ENCODE measurements at places on chromosomes 3 and 15.

DNA sequence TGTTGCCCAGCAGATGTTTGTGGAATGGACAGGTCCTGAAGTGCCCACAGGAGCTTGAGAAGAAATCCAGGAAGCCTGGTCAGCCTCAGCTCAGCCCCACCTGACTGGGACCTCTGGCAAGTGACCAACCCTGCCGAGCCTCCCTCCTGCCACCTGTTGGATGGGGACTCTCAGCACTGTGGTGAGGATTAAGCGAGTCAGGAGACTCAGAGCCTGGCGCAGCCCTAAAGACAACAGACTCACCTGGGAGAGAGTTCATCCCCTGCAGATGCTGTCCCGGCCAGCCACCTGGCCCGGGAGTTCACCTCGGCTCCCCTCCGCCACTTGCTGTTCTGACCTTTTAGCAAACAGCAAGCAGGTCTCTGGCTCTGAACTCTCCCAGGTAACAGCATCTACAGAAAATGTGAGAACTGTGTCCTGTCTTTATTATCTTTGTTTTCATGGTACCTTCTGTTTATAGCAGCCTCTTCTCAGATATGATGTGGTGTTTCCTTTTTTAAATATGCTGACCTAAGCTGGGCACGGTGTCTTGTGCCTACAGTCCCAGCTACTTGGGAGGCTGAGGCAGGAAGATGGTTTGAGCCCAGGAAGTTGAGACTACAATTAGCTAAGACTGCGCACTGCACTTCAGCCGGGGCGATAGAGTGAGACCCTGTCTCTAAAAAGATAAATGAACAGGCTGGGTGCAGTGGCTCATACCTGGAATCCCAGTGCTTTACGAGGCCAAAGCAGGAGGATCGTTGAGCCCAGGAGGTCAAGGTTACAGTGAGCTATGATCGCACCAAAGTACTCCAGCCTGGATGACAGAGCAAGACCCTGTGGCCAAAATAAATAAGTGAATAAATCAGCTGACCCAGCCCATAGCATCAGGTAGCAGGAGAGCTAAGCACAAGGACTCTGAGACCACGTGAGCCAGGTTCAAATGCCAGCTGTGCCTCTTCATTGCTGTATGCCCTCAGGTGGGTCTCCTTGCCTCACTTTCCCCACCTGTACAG lies 32.4 kb upstream of the SLC6A6 start:
- no peak for DNase-seq

GRCh38 chr3:141147657-141148056 lies 84.0 kb upstream of the PXYLP1 start:
- DNase-seq, result no peak

DNA sequence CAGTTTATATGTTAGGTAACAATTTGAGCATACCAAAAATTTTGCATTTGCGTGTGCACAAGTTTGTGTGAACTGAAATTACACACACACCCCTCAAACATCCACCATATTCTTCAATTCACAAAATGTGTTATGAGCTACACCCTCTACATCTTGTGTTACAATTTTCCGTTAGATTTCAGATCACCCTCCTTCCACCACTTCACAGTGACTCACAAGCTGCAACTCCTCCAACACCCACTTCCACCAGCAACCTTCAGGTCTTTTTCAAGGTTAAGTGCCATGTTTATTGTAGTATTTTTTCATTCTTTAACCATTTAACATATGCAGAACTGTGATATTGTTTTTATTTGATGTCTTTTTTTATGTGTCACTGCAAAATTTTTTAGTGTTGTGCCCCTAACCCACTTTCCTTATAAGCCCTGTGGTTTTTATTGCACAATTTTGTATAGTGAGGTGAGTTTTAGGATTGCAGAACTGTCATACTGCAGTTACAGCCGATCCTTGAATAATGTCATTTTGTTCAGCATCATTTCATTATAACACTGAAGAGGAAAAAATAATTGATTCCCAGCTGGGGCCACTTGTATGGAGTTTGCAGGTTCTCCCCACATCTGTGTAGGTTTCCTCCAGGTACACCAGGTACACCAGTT lies 148.9 kb downstream of the PLCL2 start:
- no peak for DNase-seq

GRCh38 chr3:1953536-1953935 lies 145.1 kb upstream of the CNTN4 start:
- no peak for DNase-seq

DNA sequence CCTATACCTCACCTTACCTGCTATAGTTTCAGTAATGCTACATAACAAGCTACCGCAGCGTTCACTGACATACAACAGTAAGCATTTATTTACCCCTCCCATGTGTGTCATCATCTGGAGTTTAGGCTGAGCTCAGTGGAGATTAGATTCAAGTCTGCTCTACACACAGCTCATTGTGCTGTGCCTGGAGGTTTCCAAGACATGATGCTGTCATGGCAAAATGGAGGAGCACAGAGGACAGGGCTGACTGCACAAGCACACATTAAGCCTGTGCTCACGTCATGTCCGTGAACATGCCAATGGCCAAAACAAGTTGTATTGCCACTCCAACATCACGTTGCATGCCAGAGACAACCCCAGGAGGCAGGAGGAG lies 333.8 kb upstream of the TRIM42 start:
- no peak for DNase-seq

DNA sequence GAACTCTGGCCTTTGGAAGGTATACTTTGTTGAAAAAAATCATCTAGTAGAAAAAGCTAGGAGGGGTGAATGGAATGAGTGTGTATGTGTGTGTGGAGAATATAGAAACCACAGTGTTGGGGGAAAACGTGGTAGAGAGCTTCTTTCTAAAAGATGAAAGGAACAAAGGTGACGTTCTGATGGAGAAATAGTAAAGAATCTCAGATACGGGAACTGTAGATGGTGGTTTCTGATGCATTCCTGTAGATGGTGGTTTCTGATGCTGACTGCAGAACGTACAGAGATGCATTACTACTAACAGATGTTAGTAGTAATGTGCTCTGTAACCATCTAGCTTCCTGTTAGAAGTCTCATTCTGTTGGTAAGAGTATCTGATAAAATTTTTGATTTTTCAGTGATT lies 60.2 kb downstream of the VPS8 start:
- no peak for DNase-seq

- peak; percentile 82 for DNase-seq
These were observed at the start of gene GPR87 for GRCh38 chr3:151316267-151316991. GPR87 (minus strand) TSS chr3:151316820; CDS start chr3:151300100, 16,720 bp downstream.

DNA sequence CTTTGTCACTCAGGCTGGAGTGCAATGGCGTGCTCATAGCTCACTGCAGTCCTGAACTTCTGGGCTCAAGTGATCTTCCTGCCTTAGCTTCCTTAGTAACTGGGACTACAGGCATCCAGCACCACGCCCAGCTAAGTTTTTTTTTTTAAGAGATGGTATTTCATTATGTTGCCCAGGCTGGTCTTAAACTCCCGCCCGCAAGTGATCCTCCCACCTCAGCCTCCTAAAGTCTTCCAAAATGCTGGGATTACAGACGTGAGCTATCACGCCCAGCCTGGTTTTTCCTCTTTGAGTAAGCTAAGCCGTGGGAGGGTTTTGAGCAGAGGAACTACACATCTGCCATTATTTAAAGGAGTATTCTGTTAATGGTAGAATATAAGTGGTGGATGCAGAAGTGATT lies 7.4 kb upstream of the LRRFIP2 start:
- peak; percentile 96 for DNase-seq

GRCh38 chr3:27458929-27459328 lies 25.3 kb downstream of the SLC4A7 start:
- no peak for DNase-seq

GRCh38 chr3:183013856-183014255 lies 33.5 kb upstream of the DCUN1D1 start:
- no peak for DNase-seq

- no peak for DNase-seq
These were observed 198.1 kb downstream of the NEK10 start for GRCh38 chr3:27171113-27171512.

DNA sequence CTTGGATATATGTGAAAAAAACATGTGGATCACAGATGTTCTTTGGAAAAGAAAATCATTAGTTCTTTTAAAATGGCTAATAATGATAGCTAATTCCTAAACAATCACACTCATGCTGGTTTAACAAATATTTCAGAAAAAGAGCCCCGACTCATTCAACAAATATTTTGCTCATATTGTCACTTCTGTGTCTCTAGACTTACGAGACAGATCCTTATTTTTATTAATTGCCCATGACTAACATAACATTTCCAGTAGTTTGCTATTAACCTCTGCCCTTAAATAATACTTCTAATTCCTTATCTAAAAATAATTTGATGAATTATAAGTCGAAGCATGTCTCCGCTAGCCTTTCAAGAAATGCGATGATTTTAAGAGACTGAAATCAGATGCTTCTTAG lies 70.4 kb downstream of the SATB1 start:
- no peak for DNase-seq

- DNase-seq, result no peak
These were observed 46.6 kb downstream of the ASB7 start for GRCh38 chr15:100648951-100649350.

GRCh38 chr3:48012659-48013058 lies 3.6 kb downstream of the MAP4 start:
- DNase-seq, result no peak

- no peak for DNase-seq
These were observed 82.3 kb downstream of the IQSEC1 start for GRCh38 chr3:12990781-12991480.

DNA sequence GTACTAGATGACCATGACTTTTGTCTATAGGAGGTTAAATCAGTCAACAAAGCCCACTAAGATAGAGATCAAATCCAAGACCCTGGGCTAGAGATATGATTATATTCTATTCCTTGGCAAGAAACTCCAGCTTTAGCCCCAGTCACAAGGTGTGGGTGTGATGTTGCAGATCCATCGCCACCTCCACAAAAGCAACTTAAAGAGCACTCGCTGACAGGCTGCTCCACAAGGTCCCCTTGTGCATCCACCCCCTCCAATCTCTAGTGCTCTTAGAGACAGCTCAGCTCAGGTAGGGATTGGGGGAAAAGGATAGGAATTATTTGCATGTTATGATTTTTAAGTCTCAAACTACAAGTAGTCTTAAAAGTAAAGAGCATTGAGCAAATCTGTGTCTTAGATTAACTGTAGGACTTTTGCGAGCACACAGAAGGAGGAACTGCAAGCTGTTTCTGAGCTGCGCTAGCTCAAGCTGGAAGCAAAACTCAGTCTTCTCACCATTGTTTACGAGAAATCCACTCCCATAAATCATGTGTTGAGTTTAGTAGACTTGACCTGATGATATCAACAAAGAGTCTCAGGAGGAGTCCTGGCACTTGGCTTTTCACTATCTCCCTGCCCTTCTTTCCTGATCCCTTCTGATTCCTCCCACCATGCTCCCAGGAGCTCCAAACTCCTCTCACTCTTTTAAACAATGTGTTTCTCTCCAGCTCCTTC lies 177.6 kb downstream of the STAC start:
- DNase-seq, result no peak

GRCh38 chr3:20105513-20106280 lies 65.5 kb downstream of the KAT2B start:
- DNase-seq, result no peak

DNA sequence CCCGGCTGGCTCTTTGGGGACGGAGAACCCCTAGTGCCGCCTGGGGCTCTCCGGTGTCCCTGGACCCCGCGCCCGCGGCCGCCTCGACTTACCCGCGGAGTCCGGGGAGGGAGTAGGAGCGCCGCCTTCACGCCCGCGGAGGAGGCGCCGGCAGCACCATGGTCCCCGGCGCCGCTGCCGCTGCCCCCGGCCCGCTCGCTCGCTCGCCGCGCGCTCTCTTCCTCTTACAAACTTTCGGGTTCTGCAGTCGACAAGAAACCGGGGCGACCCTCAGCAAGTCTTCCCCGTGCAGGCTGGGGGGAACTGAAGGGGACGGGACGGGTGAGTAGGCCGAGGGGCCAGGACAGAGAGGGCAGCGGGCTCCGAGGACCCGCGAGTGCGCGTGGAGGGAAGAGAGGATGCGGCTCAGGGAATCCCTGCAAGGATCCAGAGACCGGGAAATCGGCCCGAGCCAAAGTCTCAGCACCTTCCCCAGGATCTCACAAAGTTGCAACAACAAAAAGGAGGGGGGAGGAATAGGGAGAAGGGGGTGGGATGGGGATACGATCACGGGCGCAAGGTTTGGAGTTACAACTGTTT lies 2.0 kb downstream of the FOXP1 start:
- peak; percentile 13 for DNase-seq

DNA sequence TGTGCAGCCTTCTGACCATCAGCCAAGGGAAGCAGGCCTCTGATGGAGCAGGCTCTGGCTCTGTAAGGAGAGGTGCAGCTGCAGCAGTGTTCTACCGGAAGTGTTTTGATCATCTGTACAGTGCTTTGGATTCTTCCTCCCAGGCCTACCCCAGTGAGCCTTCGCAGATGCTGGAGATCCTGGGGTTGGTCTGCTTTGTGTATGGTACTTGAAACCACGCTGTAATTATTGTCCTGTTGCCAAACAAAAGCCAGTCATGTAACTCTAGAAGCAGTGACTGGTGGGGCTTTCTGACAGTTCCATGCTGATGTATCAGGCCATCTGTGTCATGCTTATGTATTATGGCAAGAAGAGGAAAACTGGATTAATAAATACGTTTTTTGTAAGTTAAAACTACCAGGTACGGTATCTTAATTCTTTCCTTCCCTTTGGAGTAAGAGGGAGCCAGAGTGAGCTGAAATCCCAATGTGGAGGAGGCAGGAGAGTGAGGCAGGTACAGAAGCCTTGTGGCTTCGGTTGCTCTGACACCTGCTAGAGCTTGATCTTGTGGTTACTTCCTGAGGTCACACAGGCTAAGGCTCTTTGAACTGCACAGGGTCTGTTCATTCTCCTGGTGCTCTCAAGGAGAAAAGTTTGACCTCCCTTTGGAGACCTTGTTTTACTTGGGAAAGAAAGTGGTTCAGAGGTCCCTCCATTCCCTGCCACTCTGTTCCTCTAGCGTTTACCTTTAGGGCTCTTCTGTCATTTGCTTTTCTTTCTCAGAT lies 3.7 kb downstream of the TMEM42 start:
- no peak for DNase-seq

DNA sequence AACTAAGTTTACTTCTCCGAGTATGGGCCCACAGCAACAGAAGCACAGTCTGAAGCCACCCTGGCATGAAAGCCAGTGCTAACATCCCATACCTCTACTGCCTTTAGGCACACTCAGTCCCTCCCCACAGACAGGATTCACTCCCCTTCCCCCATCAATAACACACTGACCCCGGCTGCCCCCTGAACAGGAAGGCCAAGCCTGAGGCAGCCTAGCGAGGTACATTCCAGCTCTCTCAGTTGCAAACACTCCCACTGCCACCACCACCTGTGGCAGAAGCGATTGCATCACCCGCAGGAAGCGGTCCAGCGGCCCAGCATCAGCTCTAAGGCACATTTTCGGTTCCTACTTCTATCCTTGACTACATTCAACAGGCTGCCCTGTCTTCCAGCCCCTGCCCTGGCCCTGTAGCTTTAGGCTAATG lies 7.0 kb upstream of the BMF start:
- peak; percentile 31 for DNase-seq

- DNase-seq, result peak; percentile 9
These were observed 105.5 kb downstream of the MME start for GRCh38 chr3:155185631-155186071.

All from NCI-H226 (cell line).